ENCODE measurements at places on chromosomes 12 and 14. TPM values are rescaled to one million over a fixed set of nuclear protein-coding genes. Genes with fewer than 3 reads are reported as not detected.

The TMEM260 gene
- total RNA-seq, result 21.2 TPM

The MFAP5 gene
- not detected for total RNA-seq

The ACVRL1 gene
- not detected for total RNA-seq

The NEUROD4 gene
- total RNA-seq, result not detected

The ACOT6 gene
- not detected for total RNA-seq

The FGD4 gene
- 0.94 TPM for total RNA-seq

The RGS6 gene
- total RNA-seq, result 11.1 TPM

The DPPA3 gene
- not detected for total RNA-seq

The PTPN21 gene
- not detected for total RNA-seq

The WSCD2 gene
- 0.60 TPM for total RNA-seq

The CELA1 gene
- total RNA-seq, result 0.50 TPM

The LYZ gene
- total RNA-seq, result 66.3 TPM

The KCNA1 gene
- not detected for total RNA-seq

The HSPA2 gene
- 0.92 TPM for total RNA-seq

The GLRX5 gene
- 14.8 TPM for total RNA-seq

The CAPZA3 gene
- not detected for total RNA-seq

The C3AR1 gene
- total RNA-seq, result 3.1 TPM

The TRPV4 gene
- not detected for total RNA-seq

The C12orf60 gene
- not detected for total RNA-seq

The KRT2 gene
- total RNA-seq, result not detected

The ADAM21 gene
- total RNA-seq, result not detected

The MSRB3 gene
- total RNA-seq, result 5.9 TPM

The COCH gene
- total RNA-seq, result not detected

The OTOGL gene
- total RNA-seq, result not detected

The BIN2 gene
- 216 TPM for total RNA-seq

The SYNDIG1L gene
- total RNA-seq, result not detected

The LGR5 gene
- not detected for total RNA-seq

The MBIP gene
- 44.3 TPM for total RNA-seq

The TSPAN11 gene
- not detected for total RNA-seq

The KLRF1 gene
- 0.52 TPM for total RNA-seq

The ENO2 gene
- total RNA-seq, result 80.7 TPM

The FAM181A gene
- not detected for total RNA-seq

The NDRG2 gene
- total RNA-seq, result 29.8 TPM

The ASPG gene
- total RNA-seq, result not detected

The PTPN6 gene
- 115 TPM for total RNA-seq

The FBXO21 gene
- total RNA-seq, result 61.7 TPM

The LRP1-AS gene
- total RNA-seq, result not detected

The PPM1H gene
- total RNA-seq, result 0.31 TPM

The TUNAR gene
- total RNA-seq, result not detected

The GLIPR1L1 gene
- not detected for total RNA-seq

The MVK gene
- 10.8 TPM for total RNA-seq

The AKAP6 gene
- 1.9 TPM for total RNA-seq

The KRT74 gene
- not detected for total RNA-seq

The SERPINA9 gene
- not detected for total RNA-seq

The NDUFA12 gene
- total RNA-seq, result 57.7 TPM

The P2RX2 gene
- total RNA-seq, result not detected

The TBX3 gene
- 0.10 TPM for total RNA-seq

The BCAT1 gene
- total RNA-seq, result 1.6 TPM

The HOXC12 gene
- total RNA-seq, result not detected

Measured in T-helper 17 cell (primary cell).